ENCODE measurements at places on chromosomes 6 and 20.
A peak's percentile ranks its signal among the peaks of the same experiment; 100 is the strongest.

DNA sequence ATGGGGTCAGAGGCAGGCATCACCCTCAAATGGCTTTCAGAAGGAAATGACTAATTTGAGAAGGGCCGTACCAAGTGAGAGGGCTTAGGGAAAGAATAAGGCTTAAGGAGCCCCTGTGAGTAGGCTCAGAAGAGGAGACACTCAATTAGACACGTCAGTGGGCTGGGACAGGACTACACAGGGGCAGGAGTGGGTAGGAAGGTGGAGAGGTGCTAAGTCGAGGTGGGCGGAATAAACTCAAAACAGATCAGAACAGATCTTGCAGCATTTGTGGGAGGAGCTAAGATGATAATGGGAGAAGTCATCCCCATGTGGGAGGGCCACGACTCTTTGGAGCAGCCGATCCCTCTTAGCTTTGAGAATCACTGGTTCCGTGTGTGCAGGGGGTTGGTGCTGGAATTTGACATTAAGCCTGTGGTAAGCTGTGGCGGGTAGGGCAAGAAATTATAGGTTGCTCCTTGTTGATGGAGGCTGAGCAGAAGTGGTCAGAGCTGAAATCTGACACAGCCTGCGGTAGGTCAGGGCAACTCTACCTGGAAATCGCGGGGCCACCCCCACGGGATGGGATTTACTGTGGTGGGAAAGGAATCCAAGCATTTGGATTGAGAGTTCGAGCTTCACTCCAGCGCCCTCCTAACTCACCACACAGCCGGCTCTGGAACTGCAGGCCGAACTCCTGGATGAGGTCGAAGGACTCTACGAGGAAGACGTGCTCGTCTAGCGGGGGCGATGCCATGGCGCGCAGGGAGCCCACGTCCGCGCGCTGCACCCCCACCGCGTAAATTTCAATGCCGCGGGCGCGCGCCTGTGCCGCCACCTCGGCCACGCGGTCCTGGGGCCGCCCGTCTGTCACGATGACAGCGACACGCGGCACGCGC is 2.8 kb upstream of the RBPJL start:
- H3K36me3 ChIP-seq: no peaks in the 10 kb centered on the region
- peaks cover 34% of the 10 kb centered on the region for H3K27me3 ChIP-seq
- no peaks in the 10 kb centered on the region for H3K4me1 ChIP-seq
- DNase-seq: no peak
- H3K4me3 ChIP-seq: no peak overlapping the region

GRCh38 chr6:36559011-36559793 is 11.9 kb upstream of the STK38 start:
- no peak overlapping the region for H3K27ac ChIP-seq
- no peak overlapping the region for H3K4me3 ChIP-seq
- H3K36me3 ChIP-seq: no peaks in the 10 kb centered on the region
- DNase-seq: no peak
- H3K27me3 ChIP-seq: no peaks in the 10 kb centered on the region
- no peaks in the 10 kb centered on the region for H3K4me1 ChIP-seq

DNA sequence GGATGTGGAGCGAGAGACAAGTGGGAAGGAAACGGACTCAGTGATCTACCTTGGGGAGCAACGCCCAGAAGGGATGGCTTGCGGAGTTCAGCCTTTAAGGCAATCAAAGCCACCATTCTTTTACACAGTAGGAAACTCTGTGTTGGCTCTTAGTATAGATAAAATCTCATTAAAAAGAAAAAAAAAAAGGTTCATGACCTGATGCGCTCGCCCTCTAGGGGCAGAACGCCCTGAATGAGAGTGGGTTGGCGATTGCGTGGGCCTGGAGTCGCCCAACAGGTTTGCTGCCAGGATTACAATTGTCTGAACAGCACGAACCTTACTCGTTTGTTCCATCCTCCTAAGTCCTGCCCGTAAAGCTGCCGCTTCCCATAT is 1.2 kb downstream of the TPD52L1 start:
- H3K27ac ChIP-seq: no peak overlapping the region
- no peaks in the 10 kb centered on the region for H3K27me3 ChIP-seq
- H3K36me3 ChIP-seq: no peaks in the 10 kb centered on the region
- DNase-seq: no peak
- H3K4me3 ChIP-seq: peak overlapping the region; percentile 67

DNA sequence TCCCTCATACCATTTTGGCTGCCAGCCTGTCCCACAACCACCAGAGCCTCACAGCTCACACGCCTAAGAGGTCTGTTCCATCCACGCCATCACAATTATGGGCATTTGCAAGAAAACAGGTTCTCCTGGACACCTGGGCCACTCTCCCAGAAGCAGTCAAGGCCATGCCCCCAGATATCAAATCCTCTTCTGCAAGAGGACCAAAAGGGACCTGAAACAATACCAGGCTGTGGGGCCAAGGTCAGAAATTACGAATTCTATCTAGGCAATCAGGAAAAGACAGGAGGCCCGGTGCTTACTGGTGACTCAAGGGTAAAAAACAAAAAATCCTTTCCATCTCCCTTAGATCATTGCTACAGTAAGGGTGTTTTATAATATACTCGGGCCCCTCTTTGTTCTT is 69.8 kb downstream of the ZMYND8 start:
- H3K4me3 ChIP-seq: no peak overlapping the region
- H3K4me1 ChIP-seq: no peaks in the 10 kb centered on the region
- no peak overlapping the region for H3K27ac ChIP-seq
- no peaks in the 10 kb centered on the region for H3K27me3 ChIP-seq
- H3K36me3 ChIP-seq: peaks cover 62% of the 10 kb centered on the region
